Activated CD8-positive, alpha-beta memory T cell treated with anti-CD3 and anti-CD28 coated beads for 1 hour (primary cell): ENCODE measurements at places on chromosomes 4 and X.

DNA sequence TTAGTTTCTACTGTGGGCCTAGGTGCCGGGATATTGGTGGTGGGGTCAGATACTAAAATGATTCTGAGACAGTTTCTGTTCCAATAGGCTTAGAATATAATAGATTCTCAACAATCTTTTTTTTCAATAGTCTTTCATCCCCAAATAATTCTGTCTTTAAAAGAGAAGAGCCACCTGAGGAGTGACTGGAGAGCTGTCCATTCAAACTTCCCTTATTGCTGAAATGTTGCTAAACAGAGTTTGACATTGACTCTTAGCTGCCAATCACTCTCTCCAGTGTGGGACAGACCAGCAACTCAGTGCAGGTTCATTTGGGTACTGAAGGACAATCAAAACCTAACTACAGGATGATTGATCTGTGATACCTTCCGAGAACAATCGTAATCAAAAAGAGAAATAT lies 12.4 kb upstream of the ADH7 start:
- no peak for DNase-seq

DNA sequence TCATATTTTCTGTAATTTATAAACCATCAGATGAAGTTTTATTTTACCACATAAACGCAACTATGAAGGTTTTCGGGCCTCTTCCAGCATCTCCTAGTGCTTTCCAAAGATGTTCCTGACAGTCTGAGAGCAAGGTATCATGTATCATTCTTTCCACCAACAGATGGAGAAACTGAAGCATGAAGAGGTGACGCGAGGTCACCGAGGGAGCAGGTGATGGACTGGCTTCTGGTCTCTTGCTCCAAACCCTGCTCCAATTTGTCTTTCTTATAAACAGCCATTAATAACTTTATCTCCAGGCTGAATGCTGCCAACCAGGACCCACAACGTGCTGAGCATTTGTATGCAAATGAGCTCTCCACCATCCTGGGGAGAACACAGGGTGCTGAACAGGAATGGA lies 86.3 kb upstream of the MAML3 start:
- no peak for DNase-seq

- DNase-seq: no peak
Measured at GRCh38 chrX:38103857-38104812, 97.8 kb downstream of the SYTL5 start.

GRCh38 chr4:145347684-145348083 lies 134.0 kb upstream of the SMAD1 start:
- DNase-seq: no peak
